ENCODE measurements at places on chromosomes 7 and 10. TPM values are rescaled to one million over a fixed set of nuclear protein-coding genes. Genes with fewer than 3 reads are reported as not detected.

- no peak for DNase-seq
Observed at GRCh38 chr7:98774884-98775283, 94.9 kb downstream of the TMEM130 start.

DNA sequence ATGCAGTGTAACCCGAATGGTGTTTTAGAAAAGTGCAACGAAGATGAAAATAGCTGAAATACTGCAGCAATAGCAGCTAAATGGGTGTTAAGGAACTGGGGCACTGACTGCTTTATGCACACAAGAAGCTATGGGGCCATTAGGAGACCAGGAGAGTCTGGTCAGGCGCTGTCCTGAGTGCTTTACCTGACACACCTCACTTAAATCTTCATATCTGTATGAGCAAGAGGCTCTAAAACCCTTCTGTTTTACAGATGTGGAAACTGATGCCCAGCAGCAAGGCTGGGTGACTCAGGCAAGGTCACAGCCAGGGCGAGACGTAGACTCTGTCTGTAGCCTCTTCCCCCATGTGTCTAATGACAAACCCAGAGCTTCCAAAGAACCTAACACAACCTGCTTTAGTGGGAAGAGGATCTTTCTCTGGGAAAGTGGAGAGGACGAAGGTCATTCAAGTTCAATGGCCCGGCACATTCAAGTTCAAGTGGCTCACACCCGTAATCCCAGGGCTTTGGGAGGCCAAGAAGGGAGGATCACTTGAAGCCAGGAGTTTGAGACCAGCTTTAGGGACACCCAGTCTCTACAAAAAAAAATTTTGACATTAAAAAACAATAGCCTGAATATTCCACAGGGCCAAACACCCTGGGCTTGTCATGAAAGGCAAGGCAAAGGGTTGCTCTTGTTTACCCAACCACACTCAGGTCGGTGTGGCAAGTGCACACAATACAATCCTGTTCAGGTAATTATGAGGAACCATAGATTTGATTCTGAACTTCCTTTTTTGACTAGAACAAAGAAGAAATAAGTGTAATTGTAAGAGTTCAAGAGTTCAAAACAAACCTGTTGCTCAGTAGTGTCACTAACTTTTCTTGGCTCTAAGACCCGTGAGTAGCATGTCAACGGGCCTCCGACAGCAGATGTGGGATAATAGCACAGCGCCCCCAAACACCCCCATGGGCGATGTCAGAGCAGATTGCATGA lies 53.7 kb upstream of the KLF6 start:
- DNase-seq: no peak

- no peak for DNase-seq
Observed at GRCh38 chr10:102299873-102300272, 54.5 kb downstream of the GBF1 start.

DNA sequence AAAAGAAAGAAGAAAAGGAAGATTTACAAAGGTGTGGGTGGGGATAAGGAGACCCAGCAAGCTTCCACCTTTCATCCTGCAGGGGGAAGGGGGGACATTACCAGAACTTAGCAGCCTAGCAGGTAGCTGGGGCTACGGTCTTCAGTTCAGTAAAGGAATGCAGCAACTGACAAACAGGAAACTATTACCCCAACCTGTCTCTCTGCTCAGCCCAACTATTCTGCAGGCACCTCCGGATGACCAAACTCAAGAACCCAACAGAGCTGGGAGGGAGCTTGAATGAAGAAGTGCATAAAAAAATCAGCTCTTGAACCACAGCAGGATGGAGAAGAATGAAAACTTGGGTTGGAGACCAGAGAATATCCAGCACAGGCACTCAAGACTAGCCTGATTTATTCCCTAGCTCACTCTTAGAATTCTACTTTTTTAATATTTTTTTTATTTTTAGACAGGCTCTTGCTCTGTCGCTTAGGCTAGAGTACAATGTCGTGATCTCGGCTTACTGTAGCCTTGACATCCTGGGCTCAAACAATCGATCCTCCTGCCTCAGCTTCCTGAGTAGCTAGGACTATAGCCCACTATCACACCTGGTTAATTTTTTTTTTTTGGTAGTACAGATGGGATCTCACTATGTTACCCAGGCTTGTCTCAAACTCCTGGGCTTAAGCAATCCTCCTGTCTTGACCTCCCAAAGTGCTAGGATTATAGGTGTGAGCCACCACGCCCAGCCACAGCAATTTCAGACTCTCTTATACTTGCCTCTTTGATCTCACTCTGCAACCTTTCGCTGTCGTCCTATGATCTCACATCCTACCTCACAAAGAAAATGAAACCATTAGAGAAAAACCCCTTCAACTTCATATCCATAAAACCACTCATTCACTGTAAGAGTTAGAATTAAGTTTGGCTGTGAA lies 18.5 kb upstream of the C10orf67 start:
- peak; percentile 25 for DNase-seq

DNA sequence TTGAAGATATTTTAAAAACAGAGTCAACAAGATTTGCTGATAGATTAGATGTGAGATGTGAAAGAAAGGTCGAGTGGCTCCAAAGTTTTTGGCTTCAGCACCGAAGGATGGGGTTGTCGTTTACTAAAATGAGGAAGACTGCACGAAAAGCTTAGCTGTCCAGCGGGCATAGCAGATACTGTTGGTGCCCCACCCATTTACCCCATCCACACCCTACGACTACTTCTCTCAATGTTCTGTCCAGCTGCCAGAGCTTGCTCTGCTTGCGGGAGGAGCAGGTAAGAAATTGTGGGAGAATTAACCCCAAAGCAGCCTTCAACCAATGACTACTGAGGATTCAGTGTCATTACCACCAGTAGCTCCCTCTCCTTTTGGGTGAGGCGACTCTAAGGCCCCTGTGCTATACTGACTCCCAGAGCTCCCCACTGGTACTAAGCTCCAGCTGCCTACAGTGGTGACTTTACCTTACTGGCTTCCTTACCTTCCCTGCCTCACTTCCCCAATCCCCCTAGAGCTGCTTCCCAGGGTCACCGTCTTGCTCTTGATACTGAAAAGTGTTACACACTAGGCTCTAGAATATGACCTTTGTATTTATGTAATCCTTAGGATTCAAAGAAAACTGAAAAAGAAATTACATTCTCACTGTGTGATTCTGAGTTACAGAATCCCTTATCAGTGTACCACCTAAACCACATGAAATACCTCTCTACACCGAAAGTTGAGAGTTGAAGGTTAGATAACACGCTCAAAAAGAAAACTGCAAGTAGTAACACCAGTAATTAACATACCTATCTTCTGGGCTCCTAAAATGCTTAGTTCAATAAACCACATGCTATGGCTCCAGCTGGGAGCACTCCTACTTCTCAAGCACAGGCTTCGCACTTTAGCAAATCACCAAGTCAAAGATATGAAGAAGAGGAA lies 22.3 kb downstream of the CACUL1 start:
- no peak for DNase-seq

DNA sequence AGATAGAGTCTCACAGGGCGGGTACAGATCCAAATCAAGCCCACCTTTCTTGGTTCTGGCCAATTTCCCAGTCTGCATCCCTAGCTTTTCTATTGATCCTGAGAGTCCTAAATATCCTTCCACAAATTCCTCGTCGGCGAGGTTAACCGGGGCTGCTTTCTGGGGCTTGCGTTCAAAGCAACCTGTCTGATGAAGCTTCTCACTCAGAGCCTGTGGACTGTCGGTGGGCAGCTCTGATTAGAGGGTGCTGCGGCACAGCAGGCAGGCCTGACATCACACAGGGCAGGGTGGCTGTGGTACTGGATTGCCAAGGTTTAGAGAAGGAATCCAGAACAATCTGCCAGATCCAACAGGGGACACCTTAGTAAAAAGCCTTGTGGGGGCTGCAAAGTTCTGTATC lies 338.0 kb upstream of the ZMIZ1 start:
- DNase-seq: no peak

The CTAGE4 gene
- total RNA-seq: 2.2 TPM

The RAB19 gene
- 4.3 TPM for total RNA-seq
